ENCODE measurements at places on chromosomes 3 and 15.

DNA sequence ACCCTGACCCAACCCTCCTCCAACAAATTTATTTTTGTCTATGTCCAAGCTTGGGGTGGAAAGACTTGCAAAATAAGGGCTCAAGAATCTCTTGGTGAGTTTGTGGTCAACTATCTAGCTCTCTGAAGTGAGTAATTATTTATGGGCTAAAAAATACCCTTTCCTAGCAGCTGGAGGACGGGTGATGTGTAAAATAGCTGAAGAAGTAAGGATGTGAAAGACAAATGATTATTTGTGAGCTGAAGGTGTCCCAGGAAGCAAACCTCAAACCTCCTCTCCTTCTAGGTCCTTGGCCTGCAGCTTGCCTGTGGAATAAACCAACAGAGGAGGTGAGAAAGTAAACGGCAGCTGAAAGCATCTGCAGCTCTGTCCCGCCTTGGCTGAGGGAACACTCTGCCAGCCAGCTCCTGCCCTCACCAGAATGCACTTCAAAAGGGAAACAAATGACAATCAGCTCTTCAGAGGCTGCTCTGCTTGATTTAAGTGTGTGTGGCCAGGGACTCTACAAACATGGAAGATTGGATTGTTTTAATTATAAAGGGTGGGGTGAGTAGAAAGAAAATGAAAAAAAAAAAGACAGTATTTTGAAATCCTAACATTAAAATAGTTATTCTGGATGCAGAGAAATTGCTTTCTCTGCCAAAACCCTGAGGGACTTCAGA is 60.3 kb downstream of the TM4SF4 start:
- DNase-seq, result peak; percentile 81

DNA sequence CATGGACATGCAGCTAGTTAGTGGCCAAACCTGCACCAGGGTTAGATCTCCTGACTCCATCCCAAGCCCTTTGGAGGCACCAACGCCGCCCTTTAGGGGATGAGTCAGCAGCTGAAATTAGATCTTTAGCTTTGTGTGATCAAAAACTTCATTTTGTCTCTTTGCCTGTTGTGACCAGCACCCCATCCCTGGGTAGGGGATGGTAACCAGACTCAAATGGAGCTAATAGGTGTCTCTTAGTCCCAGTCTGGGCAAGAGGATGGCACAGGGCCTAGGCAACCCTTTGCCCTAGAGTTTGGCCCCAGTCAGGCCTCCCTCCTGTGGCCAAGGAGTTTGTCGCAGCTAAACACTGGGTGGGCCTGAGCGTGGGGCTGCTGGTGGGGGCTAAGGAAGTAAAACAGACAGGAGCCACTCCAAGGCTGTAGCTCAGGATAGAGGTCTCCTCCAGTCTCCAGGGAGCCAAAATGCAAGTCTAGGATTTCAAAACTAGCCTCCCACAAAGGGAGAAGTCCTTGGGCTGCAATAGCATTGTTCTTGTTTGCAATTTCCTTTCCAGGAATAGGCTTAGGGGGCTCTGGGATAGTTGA is 105.1 kb downstream of the CPN2 start:
- no peak for DNase-seq

DNA sequence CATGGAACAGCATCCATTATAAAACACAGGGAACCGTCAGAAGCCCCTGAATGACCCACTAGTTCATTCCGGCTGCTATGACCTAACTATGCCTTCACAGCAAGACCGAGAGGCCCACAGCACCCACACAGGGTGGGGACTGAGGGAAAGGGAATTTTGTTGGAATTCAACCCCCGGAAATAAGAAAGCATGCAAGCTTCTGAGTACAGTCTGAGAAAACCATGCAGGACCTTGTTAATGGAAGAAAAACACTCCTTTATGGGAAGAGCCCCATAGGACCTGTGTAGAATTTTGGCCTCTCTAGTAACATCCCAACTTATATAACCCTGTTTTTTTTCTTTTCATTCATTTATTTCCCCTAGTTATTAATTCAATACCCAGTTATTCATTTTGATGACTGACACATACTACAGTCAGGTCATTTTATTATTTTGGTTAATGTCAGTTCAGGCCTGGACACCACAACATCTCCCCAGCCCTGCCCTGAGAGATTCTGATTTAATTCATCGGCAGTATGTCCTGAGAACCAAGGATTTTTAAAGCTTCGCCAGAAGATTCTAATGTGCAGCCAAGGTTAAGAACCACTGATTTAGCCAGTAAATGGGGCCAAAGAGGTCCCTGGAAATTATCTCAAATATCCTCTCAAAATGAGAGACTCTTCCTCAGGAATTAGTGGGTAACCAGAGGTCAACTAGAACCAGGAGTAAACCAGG is 231.6 kb upstream of the GOLGA6L4 start:
- DNase-seq, result no peak

DNA sequence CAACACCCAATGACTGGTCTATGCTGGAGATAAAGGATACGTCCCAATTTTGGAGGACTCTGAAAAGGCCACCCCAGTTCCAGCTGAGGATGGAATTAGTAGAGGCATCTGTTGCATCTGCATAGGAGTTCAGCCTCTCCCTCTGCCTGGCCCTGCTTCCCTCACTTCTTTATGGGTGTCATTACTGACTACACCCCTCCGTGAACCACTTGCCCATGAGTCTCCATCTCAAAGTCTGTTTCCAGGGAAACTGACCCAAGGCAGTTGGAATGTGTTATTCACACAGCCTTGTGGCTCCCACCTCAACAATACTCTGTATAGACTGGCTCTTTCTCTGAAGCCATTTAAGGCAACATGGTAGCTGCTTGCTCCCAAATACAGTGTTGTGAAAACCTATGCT is 21.4 kb upstream of the PCOLCE2 start:
- DNase-seq, result no peak

- DNase-seq, result no peak
These were observed 17.1 kb upstream of the RASA2 start for GRCh38 chr3:141469720-141470119.

- DNase-seq, result no peak
These were observed 215.1 kb upstream of the CNTN4 start for GRCh38 chr3:1883534-1883933.

- no peak for DNase-seq
These were observed 58.4 kb downstream of the TP63 start for GRCh38 chr3:189689625-189690024.

DNA sequence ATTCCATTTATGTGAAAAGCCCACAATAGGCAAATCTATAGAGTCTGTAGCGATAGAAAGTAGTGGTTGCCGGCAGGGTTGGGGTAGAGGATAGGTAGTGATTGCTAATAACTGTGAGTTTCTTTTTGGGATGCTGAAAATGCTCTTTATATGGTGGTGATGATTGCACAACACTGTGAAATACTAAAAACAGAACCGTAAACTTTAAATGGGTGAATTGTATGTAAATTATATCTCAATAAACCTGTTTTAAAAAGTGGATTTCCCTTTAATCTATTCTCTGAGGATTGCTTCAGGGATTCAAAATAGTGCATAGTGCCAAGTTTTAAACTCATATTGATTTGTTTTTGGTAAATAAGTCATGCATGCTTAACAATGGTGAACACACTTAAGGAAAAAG is 140.2 kb downstream of the LPP start:
- no peak for DNase-seq

- no peak for DNase-seq
These were observed 4.6 kb upstream of the HLTF start for GRCh38 chr3:149090907-149091306.

DNA sequence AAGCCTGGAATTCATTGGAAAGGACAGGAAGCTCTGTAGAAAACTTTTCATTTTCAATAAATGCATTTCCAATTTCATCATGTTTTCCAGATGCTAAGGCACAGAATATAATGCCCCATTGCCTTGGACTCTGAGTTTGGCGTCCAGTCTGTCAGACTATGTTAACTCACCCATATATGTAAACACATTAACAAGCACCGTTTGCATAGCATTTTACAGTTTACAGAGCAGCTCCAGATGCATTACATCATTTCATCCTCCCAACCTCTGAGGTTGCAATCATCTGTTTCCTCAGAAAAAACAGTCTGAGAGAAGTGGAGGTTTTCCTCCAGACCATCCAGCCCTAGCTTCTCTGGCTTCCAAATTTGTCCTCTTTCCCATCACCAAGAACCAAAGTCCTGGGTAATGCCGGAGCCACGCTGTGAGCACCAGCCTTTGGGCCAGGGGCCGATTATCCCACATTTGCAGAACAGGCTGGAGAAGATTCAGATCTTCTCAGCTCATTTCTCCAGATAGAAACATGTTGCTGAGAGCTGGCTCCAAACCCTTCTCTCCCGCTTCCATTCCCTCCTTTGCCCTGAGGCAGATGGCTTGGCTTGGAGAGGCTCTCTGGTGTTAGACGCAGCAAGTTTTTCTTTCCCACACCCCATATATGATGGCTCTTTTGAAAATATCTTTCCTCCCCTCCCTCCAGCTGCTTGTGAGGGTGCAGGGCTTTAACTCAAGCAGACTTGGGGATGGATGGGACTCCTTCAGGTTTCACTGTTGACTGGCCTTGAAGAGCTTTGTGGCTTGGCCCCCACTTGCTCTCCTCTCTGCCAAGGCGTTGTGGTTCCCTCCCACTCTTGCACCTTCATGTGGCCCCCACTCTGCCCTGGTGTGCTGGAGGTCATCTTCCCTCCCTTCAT is 26.0 kb downstream of the CYP19A1 start:
- no peak for DNase-seq

- no peak for DNase-seq
These were observed 23.1 kb downstream of the RAB27A start for GRCh38 chr15:55266547-55266946.

- DNase-seq, result no peak
These were observed 29.2 kb downstream of the APH1B start for GRCh38 chr15:63306492-63307073.

DNA sequence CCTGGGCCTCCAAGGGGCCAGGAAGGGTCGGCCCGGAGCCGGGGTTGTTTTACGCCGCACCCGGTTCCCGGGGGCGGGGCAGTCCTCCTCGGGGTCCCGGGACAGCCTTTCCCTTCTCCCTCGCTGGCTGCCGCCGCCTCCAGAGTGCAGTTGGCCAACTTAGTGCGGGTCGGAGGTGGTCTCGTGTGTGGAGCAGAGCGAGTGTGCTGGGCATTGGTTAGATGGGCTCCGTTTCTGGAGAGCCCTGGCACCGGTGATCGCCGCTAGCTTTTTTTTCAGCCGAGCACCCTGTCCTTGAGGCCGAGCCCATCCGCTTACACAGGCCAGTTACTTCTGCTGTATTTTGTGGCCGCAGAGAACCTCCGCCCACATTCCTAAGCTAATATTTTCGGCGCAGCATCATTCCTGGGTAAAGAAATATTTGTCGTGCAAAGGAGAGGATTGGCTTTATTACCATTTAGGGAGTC is 585 bp downstream of the KIF23 start:
- no peak for DNase-seq

GRCh38 chr3:196619223-196619622 is 20.3 kb upstream of the NRROS start:
- no peak for DNase-seq

- DNase-seq, result peak; percentile 33
These were observed 45.4 kb downstream of the SSR3 start for GRCh38 chr3:156509189-156510174.

GRCh38 chr3:102174312-102174712 is 260.5 kb upstream of the ZPLD1 start:
- no peak for DNase-seq

GRCh38 chr15:78938658-78939488 is 6.0 kb downstream of the CTSH start:
- DNase-seq, result no peak

GRCh38 chr3:68007621-68008226 is 353.3 kb upstream of the SUCLG2 start:
- no peak for DNase-seq

DNA sequence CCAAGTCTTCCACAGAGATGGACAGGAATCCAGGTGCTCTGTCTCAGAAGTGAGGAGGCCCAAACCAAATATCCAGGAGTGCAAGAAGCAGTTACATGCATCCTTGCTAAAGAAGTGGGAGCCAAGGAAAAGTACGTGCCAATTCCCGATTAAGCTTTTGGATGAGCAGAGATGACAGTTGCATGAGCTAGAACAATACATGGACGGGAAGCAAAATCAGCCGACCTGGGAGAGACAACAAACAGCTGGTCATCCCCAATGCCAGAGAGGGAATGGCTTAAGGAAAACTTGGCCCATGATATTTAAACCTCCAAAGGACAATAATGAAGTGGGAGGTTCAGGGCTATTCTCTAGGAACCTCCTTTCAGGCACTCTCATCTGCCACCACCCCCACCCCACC is 86.0 kb upstream of the ABHD17C start:
- DNase-seq, result no peak

- DNase-seq, result no peak
These were observed 41.8 kb downstream of the ITGB5 start for GRCh38 chr3:124845406-124845805.

Measured in NCI-H2081 treated with DMSO at 0.1 percent for 48 hours (cell line).